ENCODE measurements at places on chromosomes 13 and 19. TPM values are rescaled to one million over a fixed set of nuclear protein-coding genes. Genes with fewer than 3 reads are reported as not detected.

The THSD8 gene
- 0.38 TPM for total RNA-seq

The ZNF177 gene
- total RNA-seq, result 5.0 TPM

The PROZ gene
- not detected for total RNA-seq

The EBPL gene
- total RNA-seq, result 260 TPM

The PSG1 gene
- total RNA-seq, result not detected

The PALM3 gene
- total RNA-seq, result 40.2 TPM

The IL17D gene
- total RNA-seq, result 2.3 TPM

The ZNF581 gene
- total RNA-seq, result 67.2 TPM

- no peaks in the 10 kb centered on the region for H3K4me1 ChIP-seq
- H3K4me3 ChIP-seq, result peak overlapping the region; percentile 64
- no peaks in the 10 kb centered on the region for H3K36me3 ChIP-seq
These were observed 1.3 kb upstream of the SNAPC2 start for GRCh38 chr19:7918615-7919421.

DNA sequence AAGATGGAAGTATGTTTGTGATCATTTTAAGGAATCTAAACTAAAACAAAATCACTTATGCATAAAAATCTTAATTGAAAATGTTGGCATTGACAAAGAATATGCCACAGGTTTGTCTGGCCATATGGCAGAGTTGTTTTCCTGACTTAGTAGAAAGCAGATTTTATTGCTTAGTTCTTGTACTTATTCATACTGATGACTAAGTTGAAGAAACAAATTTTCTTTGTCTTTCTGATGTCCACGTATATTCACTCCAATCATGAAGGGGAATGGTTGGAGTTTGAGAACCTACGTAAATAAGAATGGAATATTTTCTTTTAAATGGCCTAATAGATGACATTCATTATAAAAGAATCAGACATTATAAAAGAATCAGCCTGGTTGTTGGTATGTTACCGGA is 8.0 kb upstream of the GPC6 start:
- no peak for DNase-seq
- no peaks in the 10 kb centered on the region for H3K36me3 ChIP-seq
- H3K4me1 ChIP-seq, result peaks cover 43% of the 10 kb centered on the region
- H3K27ac ChIP-seq, result peak overlapping the region; percentile 94

DNA sequence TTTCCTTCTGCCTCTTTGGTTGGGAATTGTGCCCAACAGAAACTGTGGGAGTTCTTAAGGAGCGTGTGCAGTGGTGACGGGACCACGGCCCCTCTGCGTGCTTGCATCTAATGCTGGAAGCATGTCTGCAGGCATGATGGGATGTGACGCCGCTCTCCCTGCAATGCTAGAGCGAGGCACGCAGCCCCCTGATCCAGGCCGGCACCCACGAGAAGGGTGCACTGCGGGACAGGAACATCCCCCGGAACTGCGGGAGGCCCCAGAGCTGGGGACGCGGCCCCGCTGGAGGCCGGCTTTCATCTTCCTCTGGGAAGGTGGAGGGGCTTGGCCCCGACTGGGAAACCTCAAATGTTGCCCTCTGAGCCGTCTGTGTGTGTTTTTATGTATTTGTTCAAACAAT is 32.7 kb downstream of the TMEM255B start:
- no peaks in the 10 kb centered on the region for H3K36me3 ChIP-seq
- no peak overlapping the region for H3K27ac ChIP-seq
- H3K4me1 ChIP-seq, result no peaks in the 10 kb centered on the region
- no peak overlapping the region for H3K4me3 ChIP-seq

DNA sequence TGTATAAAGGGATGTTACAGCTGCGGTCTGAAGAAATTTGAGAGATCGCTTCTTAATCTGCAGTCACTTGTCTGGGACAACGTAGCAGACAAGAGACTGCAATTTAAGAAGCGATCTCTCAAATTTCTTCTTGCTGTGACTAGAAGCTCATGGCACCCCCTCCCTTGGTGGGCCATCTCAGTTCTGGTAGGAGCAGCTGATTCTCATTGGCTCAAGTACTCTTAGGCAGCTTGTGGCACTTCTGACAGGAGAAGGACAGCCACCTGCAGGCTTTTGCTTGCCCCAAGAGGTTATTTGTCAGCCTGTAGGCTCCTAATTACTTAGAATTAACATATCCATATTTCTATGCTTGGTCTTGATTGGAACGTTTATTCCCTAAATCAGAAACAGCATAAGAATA is 503.0 kb downstream of the DCT start:
- H3K4me3 ChIP-seq, result no peak overlapping the region
- H3K4me1 ChIP-seq, result 0 out of 2 replicates have a peak, but pooled peaks cover 7% of the 10 kb centered on the region
- H3K36me3 ChIP-seq, result no peaks in the 10 kb centered on the region
- peak; percentile 13 for DNase-seq

DNA sequence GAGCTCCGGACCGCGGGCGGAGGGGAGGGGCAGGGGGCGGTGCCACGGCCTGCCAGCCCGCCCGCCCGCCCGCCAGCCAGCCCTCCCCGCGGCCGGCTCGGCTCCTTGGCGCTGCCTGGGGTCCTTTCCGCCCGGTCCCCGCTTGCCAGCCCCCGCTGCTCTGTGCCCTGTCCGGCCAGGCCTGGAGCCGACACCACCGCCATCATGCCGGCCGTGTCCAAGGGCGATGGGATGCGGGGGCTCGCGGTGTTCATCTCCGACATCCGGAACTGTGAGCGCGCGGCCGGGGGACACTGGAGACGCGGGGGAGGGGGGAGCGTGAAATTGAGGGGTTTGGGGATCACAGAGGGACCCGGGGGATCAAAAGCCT is at the start of gene AP2A1:
AP2A1 (plus strand) TSS at position 72 of the 370 bp plus-strand sequence; CDS start at position 205, 133 bp downstream.
- H3K36me3 ChIP-seq, result no peaks in the 10 kb centered on the region
- no peaks in the 10 kb centered on the region for H3K27me3 ChIP-seq
- no peak for DNase-seq
- peak within 1 kb of the TSS; percentile 100 for H3K27ac ChIP-seq

DNA sequence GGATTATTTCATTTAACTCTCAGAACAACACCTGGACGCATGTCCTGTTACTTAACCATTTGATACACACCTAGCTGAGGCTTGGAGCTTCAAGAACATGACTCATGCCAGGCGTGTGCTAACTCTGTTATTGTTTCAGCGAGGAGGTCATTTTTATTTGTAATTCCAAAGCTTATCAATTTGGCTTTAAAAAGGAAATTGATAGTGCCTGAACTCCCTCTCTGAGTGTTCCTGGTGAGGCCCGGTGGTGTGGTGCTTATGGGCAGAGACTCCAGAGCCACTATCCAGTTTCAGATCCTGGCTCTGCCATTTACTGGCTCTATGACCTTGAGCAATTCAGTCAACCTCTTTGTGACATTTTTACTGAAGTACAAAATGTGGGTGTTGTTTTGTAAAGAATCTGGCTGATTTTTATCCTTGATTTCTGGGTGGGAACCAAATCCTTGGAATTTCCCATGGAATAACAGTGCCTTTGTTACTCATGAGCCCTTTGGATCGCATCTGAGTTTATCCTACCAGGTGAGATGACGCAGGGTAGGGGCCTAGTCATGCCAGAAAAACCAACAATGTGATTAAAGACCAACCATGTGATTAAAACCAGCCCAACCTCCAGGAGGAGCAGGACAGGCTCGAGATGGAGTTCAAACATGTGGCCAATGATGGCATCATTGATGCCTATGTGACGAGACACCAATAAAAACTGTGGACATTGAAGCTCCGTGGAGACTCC is 198.8 kb downstream of the MYO16 start:
- DNase-seq, result no peak
- H3K36me3 ChIP-seq, result no peaks in the 10 kb centered on the region
- H3K4me1 ChIP-seq, result no peaks in the 10 kb centered on the region
- no peaks in the 10 kb centered on the region for H3K27me3 ChIP-seq
- H3K4me3 ChIP-seq, result no peak overlapping the region

DNA sequence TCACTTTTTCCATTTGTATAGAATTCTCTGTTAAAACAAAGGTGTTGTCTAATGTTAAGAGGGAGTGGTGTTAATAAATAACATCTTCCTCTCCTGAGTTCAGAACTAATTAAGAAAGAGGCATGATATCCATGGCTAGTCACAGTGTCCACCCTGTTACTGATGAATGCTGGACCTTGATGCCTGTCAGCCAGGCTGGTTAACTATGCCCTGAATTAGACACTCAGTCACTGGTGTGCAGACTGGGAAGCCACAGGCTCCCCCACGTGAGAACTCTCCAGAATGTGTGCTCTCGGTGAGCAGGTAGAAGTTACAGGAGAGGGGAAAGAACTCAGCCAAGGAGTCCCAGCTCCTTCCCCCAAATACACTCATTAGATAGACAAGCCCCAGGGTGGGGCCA is 56.1 kb upstream of the RNF113B start:
- no peak overlapping the region for H3K4me3 ChIP-seq
- H3K4me1 ChIP-seq, result no peaks in the 10 kb centered on the region
- H3K27ac ChIP-seq, result no peak overlapping the region

DNA sequence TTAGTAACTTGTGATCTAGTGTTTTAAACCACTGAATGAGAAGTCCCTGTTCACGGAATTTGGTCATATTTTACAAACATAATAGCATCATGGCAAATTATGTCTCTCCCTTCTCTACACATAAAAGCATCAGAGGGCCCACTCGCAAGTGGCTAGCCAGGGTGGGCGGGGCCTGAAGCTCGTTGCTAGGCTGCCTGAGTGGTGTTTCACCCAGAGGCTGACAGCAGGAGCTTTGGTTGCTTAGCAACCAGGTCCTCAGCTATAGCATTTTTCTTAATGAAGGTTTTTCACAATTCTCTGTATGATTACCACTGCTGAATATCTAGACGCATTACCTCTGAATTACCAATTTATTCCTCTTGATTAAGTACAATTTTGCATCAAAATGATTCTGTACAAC is 126.5 kb downstream of the NALCN start:
- H3K4me1 ChIP-seq, result no peaks in the 10 kb centered on the region
- H3K4me3 ChIP-seq, result no peak overlapping the region
- H3K36me3 ChIP-seq, result no peaks in the 10 kb centered on the region
- H3K27me3 ChIP-seq, result no peaks in the 10 kb centered on the region
- H3K27ac ChIP-seq, result no peak overlapping the region

DNA sequence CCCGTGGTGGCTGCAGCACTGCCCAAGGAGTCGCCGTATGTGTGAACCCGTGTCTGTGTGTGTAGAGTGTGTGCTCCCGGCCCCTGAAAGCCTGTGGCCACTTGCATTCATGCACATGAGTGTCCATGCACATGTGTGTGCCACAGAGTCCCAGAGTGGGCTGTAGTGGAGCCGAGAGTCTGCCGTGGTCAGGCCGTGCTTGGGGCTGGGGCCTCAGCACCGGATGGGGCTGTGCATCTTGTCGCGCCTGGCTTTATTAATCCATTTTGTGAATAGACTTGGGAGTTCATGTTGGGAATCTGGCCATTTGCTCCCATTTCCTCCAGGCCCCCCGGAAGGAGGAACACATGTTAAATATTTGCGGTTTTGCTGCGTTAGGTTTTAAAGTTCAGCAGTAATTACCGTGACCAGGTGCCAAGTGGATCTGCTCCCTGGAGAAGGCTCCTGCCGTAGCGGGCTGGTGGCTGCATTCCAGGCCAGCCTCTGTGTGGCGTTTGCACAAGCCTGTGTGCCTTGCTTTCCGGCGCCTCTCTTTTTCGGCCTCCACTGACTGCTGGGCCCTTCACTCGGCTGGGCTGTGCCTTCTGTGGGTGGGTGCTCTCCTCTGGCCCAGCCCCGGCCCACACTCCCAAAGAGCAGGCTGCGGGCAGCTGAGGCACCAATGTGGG is 69.2 kb upstream of the KCTD15 start:
- H3K4me3 ChIP-seq, result no peak overlapping the region
- H3K27me3 ChIP-seq, result no peaks in the 10 kb centered on the region
- H3K4me1 ChIP-seq, result no peaks in the 10 kb centered on the region

GRCh38 chr13:46170687-46171086 is 11.3 kb downstream of the LCP1 start:
- H3K27ac ChIP-seq, result no peak overlapping the region
- H3K27me3 ChIP-seq, result no peaks in the 10 kb centered on the region
- H3K4me1 ChIP-seq, result peaks cover 10% of the 10 kb centered on the region

GRCh38 chr13:31014456-31014855 is 82.0 kb downstream of the TEX26 start:
- H3K4me3 ChIP-seq, result no peak overlapping the region
- H3K27ac ChIP-seq, result no peak overlapping the region
- no peaks in the 10 kb centered on the region for H3K27me3 ChIP-seq
- no peak for DNase-seq

DNA sequence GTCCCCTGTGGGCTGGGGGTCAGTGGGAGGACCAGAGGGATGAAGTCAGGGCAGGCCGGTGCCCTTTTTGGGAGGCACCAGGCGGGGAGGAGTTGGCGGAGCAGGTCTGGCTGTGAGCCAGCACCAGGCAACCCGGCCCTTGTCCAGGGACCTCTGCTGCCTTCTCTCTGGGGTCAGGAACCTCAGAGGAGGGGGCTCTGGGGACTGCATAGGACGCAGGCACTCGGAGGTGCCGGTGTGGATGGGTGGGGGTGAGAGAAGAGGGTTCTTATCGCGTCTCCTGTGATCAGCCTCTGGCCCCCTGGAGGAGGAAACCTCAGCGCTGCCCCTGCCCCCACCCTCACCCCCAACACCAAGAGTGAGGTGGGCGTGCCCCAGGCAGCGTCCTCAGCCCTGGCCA is 16.5 kb downstream of the DPF1 start:
- no peak overlapping the region for H3K4me3 ChIP-seq
- no peaks in the 10 kb centered on the region for H3K36me3 ChIP-seq
- H3K27ac ChIP-seq, result no peak overlapping the region
- H3K27me3 ChIP-seq, result no peaks in the 10 kb centered on the region
- no peak for DNase-seq

GRCh38 chr19:41708481-41708880 is at the start of gene CEACAM5:
TSS of gene CEACAM5 (plus strand) at chr19:41708626. CDS start at chr19:41708732, 106 bp downstream.
- H3K27me3 ChIP-seq, result no peaks in the 10 kb centered on the region
- no peak within 1 kb of the TSS for H3K4me3 ChIP-seq
- no peaks in the 10 kb centered on the region for H3K36me3 ChIP-seq
- H3K27ac ChIP-seq, result no peak within 1 kb of the TSS
- DNase-seq, result no peak

- H3K4me3 ChIP-seq, result no peak overlapping the region
- peaks cover 41% of the 10 kb centered on the region for H3K4me1 ChIP-seq
- peaks cover 42% of the 10 kb centered on the region for H3K27me3 ChIP-seq
- H3K27ac ChIP-seq, result no peak overlapping the region
- no peaks in the 10 kb centered on the region for H3K36me3 ChIP-seq
- DNase-seq, result no peak
These were observed 4.8 kb upstream of the DACH1 start for GRCh38 chr13:71871844-71872243.

- peaks cover 9% of the 10 kb centered on the region for H3K4me1 ChIP-seq
- H3K27me3 ChIP-seq, result peaks cover 63% of the 10 kb centered on the region
- peak; percentile 63 for DNase-seq
- H3K27ac ChIP-seq, result no peak within 1 kb of the TSS
- H3K36me3 ChIP-seq, result no peaks in the 10 kb centered on the region
- peak within 1 kb of the TSS; percentile 65 for H3K4me3 ChIP-seq
These were observed at the start of gene KL for GRCh38 chr13:33016414-33017322. TSS of gene KL (plus strand) at chr13:33016423. CDS start at chr13:33016441, 18 bp downstream.

DNA sequence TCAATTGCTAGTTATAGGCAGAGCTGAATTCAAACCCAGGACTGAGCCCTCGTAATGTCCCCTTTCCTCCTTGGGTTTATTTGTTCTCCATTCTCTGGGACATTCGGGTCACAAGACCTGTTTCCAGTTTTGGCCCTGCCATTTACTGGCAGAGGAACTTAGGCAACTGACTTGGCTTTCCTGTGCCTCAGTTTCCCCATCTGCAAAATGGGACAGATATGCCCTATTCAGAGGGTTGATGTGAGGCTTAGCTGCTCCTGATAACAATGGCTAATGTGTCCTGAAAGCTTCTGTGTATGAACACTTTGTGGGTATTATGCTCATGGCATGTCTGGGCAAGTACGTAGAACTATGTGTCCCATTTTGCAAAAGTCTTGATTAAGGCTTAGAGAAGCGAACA is 996 bp downstream of the ZNF524 start:
- H3K27ac ChIP-seq, result no peak overlapping the region
- peak overlapping the region; percentile 58 for H3K4me3 ChIP-seq
- no peak for DNase-seq
- H3K4me1 ChIP-seq, result peaks cover 18% of the 10 kb centered on the region

Data from GM23338 (cell line).